ENCODE measurements at places on chromosomes 7 and 10. TPM values are rescaled to one million over a fixed set of nuclear protein-coding genes. Genes with fewer than 3 reads are reported as not detected.

DNA sequence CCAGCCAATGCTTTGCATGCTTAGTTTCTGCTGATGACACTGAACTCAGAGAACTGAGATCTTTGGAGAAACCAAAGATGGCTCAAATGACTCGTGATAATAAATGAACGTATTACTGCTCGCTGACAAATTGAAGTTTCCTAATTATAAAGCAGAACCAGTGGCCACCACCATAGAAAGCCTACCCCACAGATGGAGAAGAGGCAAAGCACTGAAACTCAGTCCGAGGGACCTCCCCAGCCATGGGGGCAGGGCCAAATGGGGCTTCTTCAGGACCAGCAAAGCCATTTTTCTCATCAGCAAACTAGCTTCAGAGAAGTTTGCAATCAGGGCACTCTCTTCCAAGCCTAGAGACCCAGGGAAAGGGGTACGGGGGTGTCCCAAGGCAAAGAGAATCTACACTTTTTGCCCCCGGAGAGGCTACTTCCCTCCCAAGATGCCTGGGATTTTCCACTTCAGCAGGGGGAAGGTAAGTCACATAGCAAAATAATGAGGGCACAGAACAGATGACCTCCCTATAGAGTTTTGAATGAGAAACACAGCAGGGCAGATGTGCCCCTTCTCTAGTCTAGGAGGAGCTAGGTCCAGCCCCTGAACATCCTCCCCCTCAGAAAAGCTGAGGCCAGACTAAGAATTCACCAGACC lies 4.3 kb upstream of the IL6 start:
- DNase-seq: no peak

DNA sequence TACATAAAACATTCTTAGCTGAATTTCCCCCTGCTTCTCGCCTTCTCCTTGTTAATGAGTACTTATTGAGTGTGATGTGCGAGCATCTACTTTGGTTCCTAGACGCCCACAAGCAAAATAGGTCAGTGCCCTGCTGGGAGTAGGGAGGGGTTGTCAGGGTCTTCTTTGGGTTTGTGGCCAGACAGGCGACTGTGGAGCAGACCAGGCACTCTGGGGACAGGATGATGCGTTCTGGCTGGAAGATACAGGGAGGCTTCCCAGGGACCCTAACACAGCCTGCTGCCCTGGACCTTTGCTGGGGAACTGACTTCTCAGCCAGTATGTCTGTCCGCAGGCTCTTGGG lies 227.2 kb downstream of the CUX1 start:
- no peak for DNase-seq

DNA sequence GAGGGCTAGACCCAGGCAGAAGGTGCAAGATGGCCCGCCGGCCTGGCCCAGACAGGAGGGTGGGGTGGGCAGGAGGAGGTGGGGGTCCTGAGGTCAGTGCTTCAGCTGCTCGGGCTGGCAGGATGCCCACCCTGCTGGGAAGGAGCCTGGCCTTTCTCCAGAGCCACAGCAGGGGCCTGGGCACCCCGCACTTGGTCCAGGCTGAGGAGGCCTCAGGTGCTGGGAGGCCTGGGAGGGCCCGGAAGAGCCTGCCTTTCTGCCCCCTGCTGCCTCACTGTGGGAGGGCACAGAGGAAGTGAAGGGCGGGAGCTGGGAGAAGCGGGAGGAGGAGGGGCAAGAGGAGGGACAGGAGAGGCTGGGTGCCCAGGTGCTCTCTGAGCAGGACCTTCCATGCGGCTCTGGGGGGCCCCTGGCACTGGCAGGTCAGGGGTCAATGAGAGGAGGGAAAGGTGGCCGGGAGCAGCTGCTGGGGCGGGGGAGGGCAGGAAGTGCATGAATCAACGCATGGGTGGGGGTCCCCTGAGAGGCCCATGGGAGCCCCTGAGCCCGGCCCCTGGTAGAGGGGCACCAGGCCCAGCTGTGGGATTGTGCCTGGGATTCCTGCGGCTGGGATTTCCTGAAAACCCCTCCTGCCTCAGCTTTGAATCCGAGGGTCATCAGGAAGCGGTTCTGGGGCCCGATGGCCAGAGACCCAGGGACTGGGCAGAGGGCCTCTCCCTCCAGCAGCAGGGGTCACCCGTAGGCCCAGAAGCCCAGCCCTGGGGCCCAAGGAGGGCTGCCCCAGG lies 49.9 kb downstream of the PWWP2B start:
- DNase-seq: peak; percentile 64

DNA sequence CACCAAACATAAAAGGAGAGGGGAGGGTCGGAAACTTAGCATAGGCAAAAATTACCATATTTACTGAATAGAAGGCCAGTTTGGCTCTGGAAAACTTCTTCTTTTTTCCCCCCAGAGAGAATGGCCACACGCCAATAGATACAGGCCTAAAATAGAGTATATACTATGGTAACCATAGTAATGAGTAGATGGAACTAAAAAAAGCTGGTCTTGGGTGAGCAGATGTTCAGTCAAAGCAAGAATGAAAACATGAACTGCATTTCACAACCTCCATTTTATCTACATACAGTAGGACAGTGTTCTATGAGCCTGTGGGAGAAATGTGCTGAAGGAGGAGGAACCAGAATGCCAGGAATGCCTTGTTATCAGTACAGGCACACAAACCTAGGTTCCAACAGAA lies 141.7 kb upstream of the SEMA3A start:
- no peak for DNase-seq

- DNase-seq: no peak
These were observed 40.4 kb downstream of the CALML3 start for GRCh38 chr10:5565205-5565545.

DNA sequence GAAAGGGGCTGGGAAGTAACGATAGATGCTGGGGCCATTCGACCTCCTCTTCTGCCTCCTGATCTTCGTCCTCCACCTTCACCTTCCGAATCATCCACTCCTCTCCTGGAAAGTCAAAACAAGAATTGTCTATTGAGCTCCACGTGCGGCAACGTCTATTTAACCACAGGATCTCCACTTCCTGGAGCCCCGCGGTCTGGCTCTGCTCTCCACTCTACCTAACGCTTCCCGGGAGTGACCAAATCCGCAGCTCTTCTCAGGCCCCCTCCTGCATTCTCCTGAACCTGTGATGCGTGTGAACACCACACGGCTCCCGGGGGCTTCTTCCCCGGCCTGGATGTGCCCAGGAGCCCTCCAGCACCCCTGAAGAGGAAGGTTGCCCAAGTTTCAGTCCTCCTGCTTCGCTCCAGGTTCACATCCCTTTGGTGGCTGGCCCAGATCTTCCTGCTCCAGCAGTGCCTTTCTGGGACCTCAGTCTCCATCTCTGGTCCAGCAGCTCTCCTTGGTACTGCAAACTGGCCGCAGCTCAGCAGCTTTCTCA lies 7.2 kb downstream of the ZNF467 start:
- DNase-seq: no peak

GRCh38 chr7:39407723-39408122 lies 158.5 kb upstream of the YAE1 start:
- no peak for DNase-seq

- DNase-seq: peak; percentile 82
These were observed 99.4 kb upstream of the TMEM106B start for GRCh38 chr7:12111422-12112405.

DNA sequence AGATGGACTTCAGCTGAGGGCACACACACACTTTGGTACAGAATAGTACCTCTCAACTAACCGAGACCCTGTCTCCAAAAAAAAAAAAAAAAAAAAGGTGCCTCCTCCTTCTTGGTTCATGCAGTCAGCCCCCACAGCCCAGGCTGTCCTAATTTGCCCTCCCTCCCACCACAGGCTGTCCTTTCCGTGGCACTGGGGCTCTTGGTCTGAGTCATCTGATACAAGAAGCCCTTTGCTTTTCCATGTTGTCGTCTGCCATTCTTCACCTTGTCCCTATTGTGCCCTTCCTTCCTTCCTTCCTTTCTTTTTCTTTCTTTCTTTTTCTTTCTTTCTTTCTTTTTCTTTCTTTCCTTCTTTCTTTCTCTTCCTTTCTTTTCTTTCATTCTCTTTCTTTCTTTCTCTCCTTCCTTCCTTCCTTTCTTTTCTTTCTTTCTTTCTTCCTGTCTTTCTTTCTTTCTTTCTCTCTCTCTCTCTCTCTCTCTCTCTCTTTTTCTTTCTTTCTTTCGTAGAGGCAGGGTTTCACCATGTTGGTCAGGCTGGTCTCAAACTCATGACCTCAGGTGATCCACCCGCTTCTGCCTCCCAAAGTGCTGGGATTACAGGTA lies 96.0 kb upstream of the IKZF1 start:
- no peak for DNase-seq

DNA sequence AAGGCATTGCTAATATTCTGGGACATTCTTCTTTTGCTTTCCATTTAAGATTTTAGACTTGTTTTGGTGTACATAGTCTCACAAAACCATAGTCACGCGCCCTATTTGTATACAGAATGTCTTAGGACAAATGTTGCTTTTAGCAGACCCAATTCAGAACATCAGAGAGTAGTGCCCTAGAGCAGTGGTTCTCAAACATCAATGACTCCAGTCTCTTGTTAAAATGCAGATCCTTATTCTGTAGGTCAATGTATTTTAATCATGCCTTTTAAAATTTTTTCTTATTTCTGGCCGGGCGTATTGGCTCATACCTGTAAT lies 127.4 kb upstream of the EFCAB10 start:
- DNase-seq: no peak

Gene PLXDC2
- total RNA-seq: 53.6 TPM

Gene BCAP29
- 114 TPM for total RNA-seq

Gene KCTD7
- total RNA-seq: 62.4 TPM

Gene ASB4
- total RNA-seq: 0.12 TPM
